Activated T-helper 1 cell treated with anti-CD3 and anti-CD28 coated beads, Interleukin-2, amount 50 U/mL, for 16 hours (primary cell): ENCODE measurements at places on chromosomes 1 and 21.

- no peak for DNase-seq
Measured at GRCh38 chr1:233916706-233917105, 12.2 kb downstream of the SLC35F3 start.

DNA sequence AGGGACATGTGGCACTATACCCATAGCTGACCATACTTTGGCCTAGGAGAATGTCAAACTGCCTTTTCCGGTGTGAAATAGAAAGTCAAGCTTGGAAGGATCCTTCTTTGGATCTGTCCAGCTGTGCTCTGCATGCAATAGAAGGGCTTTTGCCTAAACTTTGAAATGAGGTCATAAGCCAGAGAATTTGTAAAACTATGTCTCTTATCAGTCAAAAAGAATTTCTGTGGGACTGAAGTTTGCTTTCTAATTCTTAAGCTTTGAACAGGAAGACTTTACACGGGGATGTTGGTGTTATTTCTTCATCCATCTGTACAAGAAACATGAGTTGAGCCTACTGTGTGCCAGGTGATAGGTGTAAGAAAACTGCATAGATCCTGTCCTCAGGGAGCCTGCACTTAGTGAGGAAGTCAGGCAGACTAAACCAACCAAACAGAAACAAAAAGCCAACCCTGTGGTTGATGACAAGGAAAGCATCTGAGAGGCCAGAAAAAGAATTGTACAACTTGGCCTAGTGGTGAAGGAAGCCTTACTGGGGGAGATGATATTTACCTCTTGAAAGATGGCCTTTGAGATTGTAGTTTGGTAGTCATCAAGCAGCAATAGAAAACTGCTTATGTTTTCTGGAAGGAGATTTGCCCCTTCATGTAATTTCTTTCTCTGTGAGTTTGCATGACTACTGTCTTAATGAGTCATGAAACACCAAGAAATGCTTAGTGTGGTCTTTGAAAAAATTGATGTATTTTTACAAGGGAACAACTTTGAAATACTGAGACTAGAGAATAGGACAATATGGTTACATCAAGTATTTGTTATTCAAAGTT is 24.8 kb downstream of the TGFB2 start:
- no peak for DNase-seq

- DNase-seq: no peak
Measured at GRCh38 chr1:161723459-161724141, 2.3 kb downstream of the FCRLB start.

- no peak for DNase-seq
Measured at GRCh38 chr1:178323067-178323466, 173.7 kb downstream of the CLEC20A start.

DNA sequence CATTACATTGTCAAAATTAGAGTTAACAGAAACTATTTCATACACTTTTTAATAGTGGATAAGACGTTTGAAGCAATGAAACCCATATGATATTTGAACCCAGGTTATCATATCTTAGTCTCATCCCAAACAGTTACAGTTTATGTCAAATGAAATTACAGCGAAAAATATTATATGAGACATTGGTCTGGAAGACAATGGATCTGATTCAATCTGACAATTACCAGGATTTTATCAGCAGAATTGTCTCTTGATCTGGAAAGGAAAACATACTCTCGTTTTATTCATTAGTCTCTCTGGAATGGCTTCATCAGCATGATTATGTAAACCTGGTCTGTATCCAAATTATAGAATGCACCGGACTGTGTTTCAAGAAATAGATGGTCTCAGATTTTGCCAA is 818.6 kb downstream of the NCAM2 start:
- no peak for DNase-seq

GRCh38 chr1:170309389-170310013 is 163.7 kb downstream of the NTMT2 start:
- DNase-seq: no peak

DNA sequence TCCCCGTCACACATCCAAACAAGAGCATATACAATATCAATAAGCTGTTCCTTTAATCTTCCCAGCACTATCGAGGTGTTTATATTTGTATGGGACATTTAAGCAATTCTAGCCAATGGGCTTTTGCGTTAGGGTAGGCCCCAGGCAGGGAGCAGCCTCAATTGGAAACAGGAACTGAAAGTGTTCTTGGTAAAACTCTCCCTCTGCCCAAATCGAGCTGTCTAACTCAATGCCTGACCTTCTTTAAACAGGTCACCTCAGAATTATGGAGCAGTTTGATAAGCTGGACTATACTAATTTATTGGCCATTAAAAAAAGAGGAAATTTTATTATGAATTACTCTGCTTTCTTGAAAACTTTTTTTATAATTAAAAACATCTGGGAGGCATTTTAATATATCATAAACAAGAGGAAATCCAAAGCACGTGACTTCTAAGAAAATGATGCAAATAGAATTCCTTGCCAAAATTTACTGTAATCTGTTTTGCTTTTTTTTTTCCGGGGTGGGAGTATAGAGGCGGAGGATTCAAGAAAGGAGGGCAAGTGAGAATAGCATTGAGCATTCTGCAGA is 498.1 kb downstream of the LMO4 start:
- no peak for DNase-seq

- no peak for DNase-seq
Measured at GRCh38 chr21:18070392-18070791, 174.2 kb upstream of the CHODL start.

GRCh38 chr1:46455951-46456350 is 33.7 kb upstream of the DMBX1 start:
- no peak for DNase-seq

DNA sequence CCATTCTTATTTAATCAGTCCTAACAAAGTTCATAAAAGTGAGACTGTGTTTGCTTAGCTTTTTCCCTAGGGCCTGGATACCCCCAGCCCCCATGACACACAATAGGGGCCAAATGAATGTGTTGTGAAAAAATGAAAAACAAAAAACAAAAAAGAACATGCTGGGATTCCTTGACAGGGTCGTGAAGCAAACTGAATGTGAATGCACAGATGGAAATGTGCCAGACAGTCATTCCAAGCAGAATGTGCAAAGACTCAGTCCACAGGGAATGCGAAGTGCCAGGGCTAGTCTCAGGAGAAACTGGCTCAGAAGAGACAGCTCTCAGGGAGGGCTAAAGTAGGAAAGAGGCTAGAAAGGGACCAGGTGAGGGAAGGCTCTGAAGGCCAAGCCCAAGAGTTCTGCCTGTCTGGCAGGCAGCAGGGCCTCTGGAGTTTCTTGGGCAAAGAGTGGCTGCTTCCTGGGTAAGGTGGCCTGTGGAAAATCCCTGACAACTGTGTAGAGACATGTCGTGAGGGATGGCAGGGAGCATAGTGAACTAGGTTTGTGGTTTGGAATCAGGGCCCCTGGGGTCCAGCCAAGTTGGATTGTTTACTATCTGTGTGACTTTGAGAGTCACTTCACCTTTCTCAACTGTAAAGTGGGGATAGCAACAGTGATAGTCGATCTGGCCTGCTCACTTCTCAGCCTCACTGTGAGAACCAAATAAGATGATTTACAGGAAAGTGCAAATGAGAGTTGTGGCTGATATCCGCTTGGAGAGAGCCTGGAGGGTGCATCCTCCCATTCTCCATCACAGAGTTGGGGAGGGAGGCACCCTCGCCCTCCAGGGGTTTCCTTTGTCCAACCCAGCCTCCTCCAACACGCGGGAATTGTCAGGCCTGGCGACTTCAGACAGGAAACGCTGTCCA is 1.2 kb upstream of the ADAM15 start:
- no peak for DNase-seq

- no peak for DNase-seq
Measured at GRCh38 chr1:42315500-42315899, 19.5 kb downstream of the FOXJ3 start.

GRCh38 chr1:208709981-208710380 is 465.8 kb upstream of the PLXNA2 start:
- DNase-seq: no peak

DNA sequence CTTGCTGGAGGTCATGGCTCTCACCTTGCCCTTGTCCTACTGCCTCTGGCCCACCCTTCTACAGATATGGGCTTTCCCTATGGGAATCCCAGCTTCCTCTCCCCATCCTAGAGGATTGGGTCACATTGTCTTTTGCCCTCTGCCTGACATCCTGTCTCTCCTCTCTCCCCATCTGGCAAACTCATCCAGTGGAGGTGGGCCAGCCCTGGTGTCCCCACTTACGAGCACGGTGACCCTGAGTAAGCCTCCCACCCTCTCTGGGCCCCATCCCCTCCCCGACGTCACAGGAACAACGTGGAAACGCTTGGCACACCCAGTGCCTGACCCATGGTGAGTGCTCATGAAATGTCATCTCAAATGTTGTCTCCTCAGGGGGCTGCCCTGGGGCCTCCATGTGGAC is 56.1 kb upstream of the ID3 start:
- DNase-seq: no peak

- DNase-seq: no peak
Measured at GRCh38 chr1:53608676-53609075, 130.3 kb downstream of the GLIS1 start.

- DNase-seq: no peak
Measured at GRCh38 chr1:185636848-185637247, 97.3 kb upstream of the HMCN1 start.

- DNase-seq: no peak
Measured at GRCh38 chr1:213568929-213569815, 418.6 kb upstream of the PROX1 start.

- DNase-seq: no peak
Measured at GRCh38 chr1:206653715-206654459, 18.6 kb downstream of the DYRK3 start.

DNA sequence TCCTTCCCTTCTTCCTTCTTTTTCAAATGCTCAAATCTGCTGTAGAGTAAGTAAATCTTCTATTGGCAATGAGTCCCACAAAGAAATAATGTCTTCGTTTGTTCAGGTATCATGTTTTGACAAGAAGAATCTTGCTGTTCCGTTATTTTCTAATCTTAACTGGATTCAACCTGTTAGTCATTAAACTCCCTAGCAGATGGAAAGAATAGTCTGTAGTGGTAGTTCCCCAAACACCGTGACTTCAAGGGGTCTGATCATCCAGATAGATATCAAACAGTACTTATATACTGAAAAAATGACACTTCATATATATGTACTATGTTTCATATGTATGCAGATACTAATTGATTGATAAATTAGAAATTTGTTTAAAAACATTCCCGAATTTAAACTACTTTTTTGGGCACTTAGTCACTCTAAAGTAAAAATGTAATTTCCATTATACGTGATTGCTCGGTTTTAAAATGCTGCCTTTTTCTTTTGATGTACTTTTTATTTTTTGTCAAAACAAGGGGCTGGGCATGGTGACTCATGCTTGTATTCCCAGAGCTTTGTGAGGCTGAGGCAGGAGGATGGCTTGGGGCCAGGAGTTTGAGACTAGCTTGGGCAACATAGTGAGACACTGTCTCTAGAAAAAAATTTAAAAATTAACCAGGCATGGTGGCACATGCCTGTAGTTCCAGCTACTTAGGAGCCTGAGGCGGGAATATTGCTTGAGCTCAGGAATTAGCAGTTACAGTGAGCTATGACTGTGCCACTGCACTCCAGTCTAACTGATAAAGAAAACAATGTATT is 335.7 kb upstream of the SNX7 start:
- DNase-seq: no peak

DNA sequence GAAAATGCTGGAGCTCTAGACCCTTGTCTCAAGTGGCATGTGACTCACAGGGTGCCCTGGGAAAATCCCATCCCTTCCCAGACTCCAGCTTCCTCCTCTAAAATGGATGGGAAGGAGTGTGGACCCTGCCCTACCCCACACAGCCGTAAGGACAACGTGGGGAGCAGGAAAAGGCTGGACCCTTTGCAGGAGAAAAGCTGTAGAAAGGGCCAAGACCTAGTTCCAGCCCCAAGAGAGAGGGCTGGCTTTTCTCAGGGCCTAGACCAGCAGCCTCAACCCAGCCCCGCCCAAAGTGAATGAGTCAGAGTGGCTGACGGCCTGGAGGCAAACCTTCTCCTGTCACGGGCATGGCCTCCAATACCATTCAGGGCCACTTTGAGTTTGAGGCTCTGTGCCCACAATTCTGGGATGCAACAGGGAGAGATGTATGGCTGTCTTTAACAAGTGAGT is 1.1 kb downstream of the LAMB3 start:
- peak; percentile 38 for DNase-seq

DNA sequence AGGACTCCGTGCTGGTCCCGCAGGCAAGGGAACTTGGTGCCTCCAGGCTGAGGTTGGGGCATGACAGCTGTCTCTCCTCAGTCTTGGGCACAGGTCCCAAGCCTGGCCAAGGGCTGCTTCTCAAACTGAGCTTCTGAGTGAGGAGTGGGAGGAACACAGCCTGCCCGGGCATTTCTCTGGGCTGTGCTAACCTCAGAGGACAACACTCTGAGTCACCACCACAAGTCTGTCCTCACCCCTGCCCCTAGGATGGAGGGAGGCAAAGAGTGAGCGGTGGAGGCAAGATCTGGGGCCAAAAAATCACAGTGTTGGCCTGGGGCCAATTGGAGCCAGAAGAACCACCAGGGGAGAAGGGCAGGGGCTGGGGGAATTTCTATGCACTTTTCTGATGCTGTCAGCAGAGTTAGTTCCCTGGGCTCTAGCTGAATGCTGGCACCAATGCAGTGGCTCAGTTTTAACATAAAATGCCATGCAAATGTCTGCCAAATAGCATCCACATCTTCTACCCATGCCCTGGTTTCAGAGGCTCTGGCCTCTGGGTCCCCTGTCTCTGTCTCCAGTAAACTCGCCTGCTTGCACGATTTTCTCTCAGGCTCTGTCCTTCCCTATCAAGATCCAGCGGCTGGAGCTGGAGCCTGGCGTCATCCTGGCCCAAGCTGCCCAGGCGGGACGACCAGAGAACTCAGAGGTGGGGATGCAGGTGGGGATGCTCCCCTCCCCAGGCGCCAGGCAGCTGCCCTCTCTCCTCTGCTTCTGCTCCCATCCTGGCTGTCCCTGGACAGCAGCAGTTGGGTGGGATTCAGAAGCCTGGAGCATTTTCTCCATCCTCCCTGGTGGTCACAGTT is 11.0 kb upstream of the CDK18 start:
- DNase-seq: no peak

GRCh38 chr1:63621075-63621474 is 27.9 kb downstream of the PGM1 start:
- DNase-seq: no peak

DNA sequence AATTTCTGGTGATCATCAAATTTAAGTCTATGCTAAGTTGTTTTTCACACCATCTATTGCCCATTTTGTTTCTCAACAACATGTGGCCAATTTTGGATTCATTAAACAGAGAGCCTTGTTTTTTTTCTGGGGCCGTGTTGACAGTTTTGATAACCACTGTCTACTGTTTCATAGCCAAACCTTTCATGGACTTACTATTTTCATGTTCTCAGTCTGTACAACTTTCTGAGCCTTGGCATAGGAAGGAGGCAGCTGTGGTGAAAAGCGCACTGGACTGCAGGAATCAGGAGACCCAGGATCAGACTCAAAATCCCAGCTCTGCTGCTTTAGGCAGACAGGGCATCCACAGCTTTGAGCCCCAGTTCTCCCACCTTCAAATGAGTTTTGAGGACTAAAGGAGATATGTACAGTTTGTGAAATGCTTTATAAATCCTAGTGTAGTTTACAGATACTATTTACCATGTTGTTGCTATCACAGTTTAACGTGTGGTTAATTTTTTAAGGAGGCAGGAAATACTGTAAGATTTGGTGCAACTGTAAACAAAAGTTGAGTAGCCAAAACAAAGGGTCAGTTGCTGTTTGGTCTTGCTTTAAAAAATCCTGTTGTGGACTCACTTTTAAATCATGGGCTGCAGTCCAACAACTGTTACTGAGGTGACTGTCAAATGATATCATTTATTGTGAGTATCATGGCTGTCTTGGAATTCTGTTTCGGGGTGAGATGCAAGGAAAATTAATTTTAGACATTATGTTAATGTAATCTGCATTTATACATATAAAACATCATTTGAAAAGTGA is 2.9 kb downstream of the MACO1 start:
- DNase-seq: no peak

GRCh38 chr1:10638559-10639005 is 157.9 kb downstream of the CASZ1 start:
- DNase-seq: no peak
